ENCODE measurements at places on chromosomes 3 and 15.

DNA sequence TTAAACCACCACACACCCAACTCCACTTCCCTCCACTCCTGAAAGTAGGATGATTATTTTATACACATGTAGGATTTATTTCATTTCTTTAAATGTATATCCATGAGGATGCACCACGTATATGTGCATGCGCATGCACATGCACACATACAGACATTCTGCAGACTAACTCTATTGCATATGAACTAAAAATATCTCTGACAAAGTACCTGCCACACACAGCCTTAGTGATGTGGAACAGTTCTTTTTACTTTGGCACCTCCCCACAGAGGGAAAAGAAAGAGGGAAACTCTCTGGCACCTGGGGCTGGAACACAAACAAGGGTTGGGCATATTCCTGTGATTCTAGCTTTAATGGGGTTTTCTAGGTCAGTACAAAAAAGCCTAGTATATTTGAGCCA is 138.2 kb downstream of the CLASP2 start:
- no peak for DNase-seq

- DNase-seq: no peak
Measured at GRCh38 chr15:40563426-40563825, 1.4 kb downstream of the CCDC32 start.

- no peak for DNase-seq
Measured at GRCh38 chr15:68512052-68512451, 66.7 kb upstream of the CORO2B start.

- no peak for DNase-seq
Measured at GRCh38 chr15:98955961-98956723, 51.5 kb downstream of the PGPEP1L start.

DNA sequence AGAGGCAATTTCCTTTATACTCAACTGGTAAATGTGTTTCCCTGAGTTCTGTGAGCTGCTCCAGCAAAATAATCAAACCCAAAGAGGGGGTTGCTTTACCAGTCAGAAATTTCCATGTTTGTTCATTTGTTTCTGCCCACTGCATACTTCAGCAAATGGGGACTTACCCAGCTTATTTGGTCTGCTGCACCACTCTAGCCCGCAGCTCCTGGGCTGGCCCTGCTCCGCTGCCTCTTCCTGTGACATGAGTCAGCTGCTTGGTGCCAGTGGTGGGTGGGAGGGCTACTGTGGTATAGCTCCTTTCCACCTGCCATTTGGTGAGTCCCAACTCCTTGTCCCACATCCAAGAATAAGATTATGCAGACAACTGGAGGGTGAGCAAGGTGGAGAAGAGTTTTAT is 644.2 kb downstream of the MCTP2 start:
- no peak for DNase-seq

DNA sequence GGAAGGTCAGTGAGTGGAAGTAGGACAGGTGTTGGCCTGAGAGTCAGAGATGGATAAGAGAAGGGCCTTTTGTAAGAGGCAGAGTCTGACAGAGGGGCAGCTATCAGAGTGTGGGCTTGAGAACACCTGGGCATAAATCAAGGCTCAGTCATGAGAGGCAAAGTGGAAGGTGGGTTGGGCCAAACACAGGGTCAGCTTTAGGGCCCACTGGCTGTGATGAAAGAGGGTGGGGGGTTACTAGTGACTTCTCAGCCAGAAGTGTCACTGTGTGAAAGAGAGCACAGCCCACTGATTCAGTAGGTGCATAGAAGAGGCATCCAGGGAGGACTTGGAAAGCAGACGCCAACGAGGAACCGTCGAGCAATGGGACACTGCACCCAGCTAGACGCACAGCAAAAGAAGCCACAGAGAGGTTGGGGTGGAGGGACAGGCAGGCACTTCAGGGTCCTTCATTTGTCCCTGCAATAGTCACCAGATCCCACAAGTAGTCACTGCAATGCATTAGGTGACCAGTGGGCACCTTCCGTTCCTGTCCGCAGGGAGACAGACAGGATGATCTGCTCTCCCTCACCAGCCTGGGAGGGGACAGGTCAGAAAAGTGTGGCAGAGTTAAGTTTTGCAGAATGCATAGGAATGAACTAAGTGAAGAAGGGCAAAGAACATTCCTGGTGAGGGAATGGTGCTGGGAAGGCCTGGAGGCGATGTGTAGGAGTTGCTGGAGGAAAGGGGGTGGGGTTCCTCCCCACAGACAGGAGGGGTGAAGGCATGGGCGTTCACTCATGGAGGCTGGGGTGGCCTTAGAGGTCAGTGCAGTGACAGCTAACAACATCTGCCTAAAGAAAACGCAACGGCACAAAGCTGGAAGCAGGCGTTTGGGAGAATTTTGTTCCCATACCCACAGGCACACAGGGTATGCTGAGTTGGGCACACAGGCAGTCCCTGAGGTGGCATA is 36.3 kb downstream of the MESD start:
- no peak for DNase-seq
